Activated CD4-positive, alpha-beta T cell treated with anti-CD3 and anti-CD28 coated beads, Interleukin-2, amount 50 U/mL, for 48 hours (primary cell): ENCODE measurements at places on chromosomes 1 and 21.

- DNase-seq, result no peak
Observed at GRCh38 chr1:46725736-46726108, 6.8 kb upstream of the EFCAB14 start.

DNA sequence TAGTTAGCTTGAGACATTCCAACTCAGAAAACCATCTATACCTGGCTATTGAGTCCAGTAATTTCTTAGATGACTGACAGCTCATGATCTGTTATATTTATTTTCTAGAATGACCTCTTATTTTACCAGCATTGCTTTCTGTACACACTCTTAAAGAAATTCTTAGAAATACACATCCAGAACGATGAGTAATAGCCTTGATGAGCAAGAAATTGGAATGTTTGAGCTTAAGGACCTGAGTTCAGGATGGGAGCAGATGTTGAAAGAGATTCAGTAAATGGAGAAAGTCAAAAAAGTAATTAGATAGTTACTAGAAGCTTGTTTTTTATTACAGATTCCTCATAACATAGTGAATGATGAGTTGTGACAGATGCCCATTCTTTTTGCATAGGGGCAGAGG, 11.7 kb downstream of the PYHIN1 start:
- no peak for DNase-seq

GRCh38 chr1:40785446-40785845, 1.9 kb downstream of the KCNQ4 start:
- no peak for DNase-seq

DNA sequence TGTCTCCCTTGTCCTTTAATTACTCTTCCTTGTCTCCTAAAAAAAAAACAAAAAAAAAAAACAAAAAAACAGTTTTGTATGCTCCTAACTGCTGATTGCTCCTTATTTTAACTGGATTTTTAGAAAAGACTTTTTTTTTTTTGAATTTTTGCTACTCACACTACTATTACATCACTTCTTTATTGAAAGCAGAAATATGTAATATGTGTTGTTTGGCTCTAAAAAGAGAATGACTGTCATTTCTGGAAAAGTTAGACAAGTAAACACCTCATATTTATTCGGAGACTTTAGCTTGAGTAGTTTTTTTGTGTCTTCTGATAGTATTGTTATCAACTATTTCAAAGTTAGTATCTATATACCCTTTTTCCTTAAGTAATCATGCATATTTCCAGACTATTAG, 855.0 kb downstream of the USP25 start:
- DNase-seq, result no peak

GRCh38 chr1:100414693-100415497, 62.6 kb downstream of the CDC14A start:
- DNase-seq, result no peak

DNA sequence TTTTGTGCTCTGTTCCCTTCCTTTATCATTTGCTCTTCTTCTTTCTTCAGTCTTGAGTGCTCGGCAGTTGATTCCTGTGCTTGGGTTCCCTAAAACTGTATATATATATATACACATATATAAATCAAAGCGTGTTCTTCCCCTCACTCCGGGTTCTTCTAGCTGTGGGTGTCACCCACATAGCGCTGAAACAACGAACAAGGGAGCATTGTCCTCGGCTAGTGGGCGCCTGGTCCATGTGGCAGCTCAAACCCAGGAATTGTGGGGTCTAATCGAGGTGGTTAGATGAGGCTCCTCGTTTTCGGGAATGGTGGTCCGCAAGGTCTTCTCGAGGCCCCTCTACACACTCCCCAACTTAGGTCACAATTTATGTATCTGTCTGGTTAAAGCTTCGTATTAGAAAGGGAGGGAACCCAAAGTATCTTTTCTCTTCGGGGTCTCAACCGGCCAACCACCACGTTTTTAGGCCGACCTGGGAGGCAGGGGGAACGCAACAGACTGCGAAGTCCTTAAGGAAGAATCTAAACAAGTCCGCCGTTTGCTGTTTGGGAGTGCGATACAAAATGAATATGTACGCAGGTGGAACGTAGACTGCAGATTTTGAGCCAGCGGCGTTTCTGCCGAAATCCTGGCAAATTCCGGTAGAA, 504 bp upstream of the SDHC start:
- no peak for DNase-seq

- DNase-seq, result no peak
Observed at GRCh38 chr1:6783936-6784559, 1.2 kb upstream of the CAMTA1 start.

- no peak for DNase-seq
Observed at GRCh38 chr1:85334962-85335361, 58.5 kb upstream of the BCL10 start.

GRCh38 chr1:233144434-233144833, 151.1 kb downstream of the PCNX2 start:
- DNase-seq, result no peak

GRCh38 chr1:206039046-206039973, 13.7 kb upstream of the RHEX start:
- DNase-seq, result no peak

DNA sequence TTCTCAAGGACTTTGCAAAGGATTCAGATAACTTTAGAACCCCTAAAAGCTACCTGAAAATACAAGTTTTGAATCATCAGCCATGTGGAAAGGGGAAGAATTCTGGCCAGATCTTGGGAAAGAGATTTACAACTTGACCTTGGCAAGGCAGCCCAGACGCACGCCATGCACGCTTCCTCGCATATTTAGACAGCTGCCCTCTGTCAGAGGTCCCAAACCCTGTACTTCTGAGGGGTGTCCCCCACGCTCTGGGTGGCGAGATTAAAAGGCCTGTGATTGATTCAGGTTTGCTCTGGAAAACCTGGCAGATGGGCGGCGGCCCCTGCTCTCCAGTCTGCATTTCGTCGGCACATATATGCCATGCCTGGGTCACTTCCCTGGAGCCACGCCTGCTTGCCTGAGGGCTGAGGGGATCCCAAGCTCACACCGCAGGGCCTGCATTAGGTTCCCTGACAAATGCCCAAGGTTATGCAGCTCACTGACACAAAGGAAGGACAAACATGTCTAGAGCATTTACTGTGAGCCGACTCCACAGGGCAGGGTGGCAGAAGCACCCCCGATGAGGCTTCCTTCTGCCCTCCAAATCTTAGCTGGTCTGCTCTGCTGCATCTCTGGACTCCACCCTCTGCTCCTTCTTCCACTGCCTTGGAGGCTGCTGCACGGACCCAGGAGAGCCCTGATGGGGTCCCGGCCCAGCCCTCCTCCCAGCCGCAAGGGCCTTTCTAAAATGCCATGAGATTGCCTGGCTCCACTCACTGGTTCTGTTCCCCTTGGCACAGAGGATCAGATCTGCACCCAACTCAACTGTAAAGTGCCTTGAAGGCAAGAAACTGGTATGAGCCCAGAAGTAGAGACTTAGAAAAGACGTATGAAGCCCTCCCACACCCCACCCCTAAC, 103.9 kb downstream of the BCAR3 start:
- DNase-seq, result no peak

DNA sequence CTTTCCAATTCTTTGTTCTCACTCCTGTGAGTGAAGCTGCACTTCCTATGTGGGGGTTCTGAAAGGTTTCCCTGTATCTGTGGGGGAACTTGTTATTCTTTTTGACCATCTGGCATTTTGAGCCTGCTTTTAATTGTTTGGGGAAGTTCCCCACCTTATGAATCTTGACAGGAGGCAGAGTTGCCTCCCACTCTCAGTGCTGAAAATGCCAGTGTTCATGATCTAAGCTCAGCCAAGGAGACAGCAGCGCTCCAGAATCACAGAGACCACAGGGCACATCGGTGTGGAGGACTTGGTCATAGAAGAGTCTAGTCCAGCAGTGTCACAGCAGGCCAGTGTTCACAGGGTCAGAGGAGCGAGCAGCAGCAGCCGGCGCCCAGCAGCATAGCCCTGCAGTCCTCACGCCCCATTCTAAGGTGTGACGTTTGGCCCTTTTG, 63.8 kb upstream of the PRDX6 start:
- no peak for DNase-seq

DNA sequence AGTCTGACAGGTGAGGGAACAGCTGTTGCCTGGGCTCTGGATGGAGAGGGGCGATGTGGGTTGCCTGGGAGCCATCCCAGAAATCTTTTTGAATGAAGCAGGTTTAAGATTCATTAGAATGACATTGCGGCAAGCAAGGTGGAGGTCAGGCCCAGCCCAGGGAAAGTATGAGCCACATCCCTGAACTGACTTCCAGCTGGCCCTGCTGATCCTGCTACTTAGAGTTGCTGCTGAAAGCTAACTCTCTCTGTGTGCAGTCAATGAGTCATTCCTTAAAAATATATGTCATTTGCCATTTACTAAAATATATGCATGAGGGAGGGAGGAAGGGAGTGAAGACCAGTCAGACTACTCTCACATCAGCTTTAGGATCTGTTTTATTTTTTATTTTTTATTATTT, 54.3 kb upstream of the RAB3GAP2 start:
- no peak for DNase-seq

- no peak for DNase-seq
Observed at GRCh38 chr1:154716011-154716410, 108.0 kb upstream of the ADAR start.

DNA sequence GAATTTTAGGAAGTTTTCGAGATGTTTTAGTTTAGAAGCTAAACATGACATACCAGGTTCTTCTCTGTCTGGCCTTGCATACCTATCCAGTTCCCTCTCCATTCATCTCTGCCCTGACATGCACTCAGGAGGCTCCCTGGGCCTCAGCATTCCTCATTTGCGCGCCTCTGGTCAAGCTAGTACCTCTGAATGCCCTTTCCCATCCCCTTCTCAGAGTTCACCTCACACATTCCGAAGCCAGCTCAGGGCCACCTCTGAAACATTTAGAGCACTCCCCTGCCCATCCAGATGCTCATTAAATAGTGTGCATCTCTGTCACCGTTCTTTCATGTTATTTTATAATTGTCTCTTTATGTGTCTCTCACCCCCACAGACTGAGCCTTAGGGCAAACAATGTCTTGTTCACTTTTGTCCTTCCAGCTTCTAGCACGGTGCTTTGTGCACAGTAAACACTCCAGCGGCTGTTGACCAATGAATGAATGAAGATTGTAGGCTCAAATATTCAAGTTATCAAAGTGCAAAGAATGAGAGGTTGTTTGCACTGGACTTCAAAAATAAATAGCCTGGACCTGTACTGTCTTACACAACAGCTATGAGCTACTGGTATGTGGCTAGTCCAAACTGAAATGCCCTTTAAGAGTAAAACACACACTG, 1.2 kb upstream of the DHCR24 start:
- no peak for DNase-seq

- DNase-seq, result no peak
Observed at GRCh38 chr21:44038063-44038462, 26.0 kb downstream of the TRAPPC10 start.

DNA sequence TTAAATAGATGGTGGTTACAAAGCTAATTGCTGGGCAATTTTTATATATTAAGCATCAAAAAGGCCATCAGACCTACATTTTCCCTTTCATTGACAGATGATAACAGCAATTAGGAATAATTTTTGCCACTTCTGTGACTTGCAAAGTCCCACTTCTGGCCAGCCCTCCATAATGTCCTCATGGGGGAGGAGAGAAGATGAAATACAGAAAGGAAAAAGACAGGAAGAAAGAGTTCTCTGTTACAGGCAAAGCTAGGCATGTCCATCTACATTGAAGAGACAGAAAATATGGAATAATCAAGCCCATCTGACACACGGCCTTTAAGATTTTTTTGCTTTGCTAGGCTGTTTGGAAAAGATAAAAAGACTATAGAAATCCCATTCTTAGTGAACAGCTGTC, 108.0 kb downstream of the ENAH start:
- no peak for DNase-seq

GRCh38 chr1:84116558-84116957, 27.5 kb upstream of the PRKACB start:
- DNase-seq, result no peak

- DNase-seq, result no peak
Observed at GRCh38 chr1:168686666-168687065, 42.3 kb downstream of the DPT start.

DNA sequence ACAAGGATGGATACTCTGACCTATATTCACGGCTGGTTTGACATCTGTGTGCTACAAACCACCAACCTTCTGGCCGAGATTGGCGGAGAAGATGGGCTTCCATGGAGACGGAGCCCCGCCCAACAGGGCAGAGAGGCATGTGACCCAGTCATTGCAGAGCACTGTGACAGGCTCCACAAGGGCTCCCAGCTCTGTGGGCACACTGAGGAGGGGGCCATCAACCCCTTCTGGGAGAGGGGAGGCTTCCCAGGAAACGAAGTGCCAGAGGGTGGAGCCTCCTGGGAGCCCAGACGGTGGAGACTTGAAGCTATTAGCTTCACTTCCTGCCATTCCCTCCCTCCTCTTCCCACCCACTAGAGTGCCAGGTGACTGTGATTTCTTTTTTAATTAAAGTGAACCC, 71.6 kb upstream of the IFFO2 start:
- no peak for DNase-seq

GRCh38 chr1:121452484-121452883, 267.7 kb downstream of the SRGAP2C start:
- no peak for DNase-seq

DNA sequence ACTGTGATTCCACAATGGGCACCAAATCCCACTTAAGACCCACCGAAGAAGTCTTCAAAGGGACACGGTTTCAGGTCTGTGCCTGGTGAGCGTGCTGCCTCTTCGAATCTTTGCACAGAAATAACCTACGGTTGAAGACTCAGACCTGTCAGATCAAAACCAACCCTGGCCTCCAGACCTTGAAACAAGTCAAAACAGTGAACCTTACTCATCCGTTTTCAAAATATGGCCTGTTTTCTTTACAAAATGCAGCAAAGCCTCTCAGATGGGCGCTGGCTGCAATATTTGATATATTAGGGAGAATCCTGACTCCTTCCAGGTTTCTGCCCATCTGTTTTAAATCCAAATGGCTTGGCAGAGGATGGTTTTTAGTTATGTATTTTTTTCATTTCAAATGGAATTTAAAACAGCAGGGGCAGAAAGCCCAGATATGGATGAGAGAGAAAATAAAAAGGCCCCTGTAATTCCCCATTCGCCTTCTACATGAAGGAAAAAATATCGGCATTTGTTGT, 14.0 kb downstream of the JUN start:
- no peak for DNase-seq

DNA sequence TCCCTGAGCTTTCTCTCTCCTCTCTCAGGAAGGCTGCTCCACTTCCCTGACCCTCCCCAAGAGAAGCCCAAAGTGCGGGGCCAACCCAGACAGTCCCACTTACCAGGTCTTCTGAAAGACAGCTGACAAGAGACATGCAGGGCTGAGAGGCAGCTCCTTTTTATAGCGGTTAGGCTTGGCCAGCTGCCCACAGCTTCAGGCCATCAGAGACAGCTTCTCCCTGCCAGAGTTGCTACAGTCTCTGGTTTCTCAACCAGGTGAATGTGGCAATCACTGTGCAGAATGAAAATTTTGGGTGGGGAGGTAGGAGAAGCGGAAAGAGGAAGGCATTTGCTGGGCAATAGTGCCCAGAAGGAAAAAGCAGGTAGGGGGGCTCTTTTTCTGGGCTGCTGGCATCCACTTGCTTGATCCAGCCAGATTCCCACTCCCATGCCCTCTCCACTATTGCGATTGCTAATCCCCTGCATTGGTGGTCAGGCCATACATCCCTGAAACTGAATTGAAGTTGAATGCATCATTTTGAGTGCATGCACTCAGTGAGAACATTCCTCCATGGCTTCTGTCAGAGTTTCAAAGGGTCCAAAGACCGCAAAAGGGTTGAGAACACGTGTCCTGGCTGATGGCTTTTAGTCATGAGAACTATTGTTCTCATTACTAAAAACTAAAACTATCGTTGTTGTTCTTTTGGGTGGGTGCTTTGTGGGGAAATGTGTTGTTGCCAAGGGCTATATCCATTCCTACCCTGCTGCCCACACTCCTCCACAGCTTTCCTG, at the start of gene S100A8:
S100A8 (minus strand) TSS at position 136 of the 773 bp plus-strand sequence. CDS start 538 bp downstream, outside the sequence.
- DNase-seq, result no peak

- no peak for DNase-seq
Observed at GRCh38 chr21:31556662-31557061, 102.8 kb upstream of the SOD1 start.
